ENCODE measurements at places on chromosomes 3 and 15. TPM values are rescaled to one million over a fixed set of nuclear protein-coding genes. Genes with fewer than 3 reads are reported as not detected.

Gene PP2D1
- 0.91 TPM for polyA plus RNA-seq

Gene C15orf61
- polyA plus RNA-seq, result 9.8 TPM

Gene RAB27A
- polyA plus RNA-seq, result 99.6 TPM

Gene IL16
- 301 TPM for polyA plus RNA-seq

Gene ACKR4
- polyA plus RNA-seq, result 0.12 TPM

Gene NANOGP8
- polyA plus RNA-seq, result not detected

Gene CDHR4
- not detected for polyA plus RNA-seq

Gene KLHL40
- not detected for polyA plus RNA-seq

Gene FBLN2
- polyA plus RNA-seq, result 1.8 TPM

Gene SMCO1
- polyA plus RNA-seq, result not detected

Gene RPP25
- polyA plus RNA-seq, result 3.1 TPM

Gene CDC25A
- 0.20 TPM for polyA plus RNA-seq

Gene WDR49
- not detected for polyA plus RNA-seq

Gene TP63
- polyA plus RNA-seq, result not detected

Gene APBA2
- polyA plus RNA-seq, result 68.7 TPM

Gene LRRIQ4
- polyA plus RNA-seq, result not detected

Gene BSN
- 0.42 TPM for polyA plus RNA-seq

Gene HDDC3
- 32.1 TPM for polyA plus RNA-seq

Gene RAB8B
- 64.6 TPM for polyA plus RNA-seq

Gene KCNH8
- polyA plus RNA-seq, result not detected

Gene SPSB4
- polyA plus RNA-seq, result not detected
